ENCODE measurements at places on chromosomes 12 and 14. TPM values are rescaled to one million over a fixed set of nuclear protein-coding genes. Genes with fewer than 3 reads are reported as not detected.

RNASE3 gene
- not detected for total RNA-seq

NUAK1 gene
- total RNA-seq: 72.8 TPM

SLC2A14 gene
- 0.22 TPM for total RNA-seq

ZBTB42 gene
- total RNA-seq: 3.4 TPM

CNTN1 gene
- not detected for total RNA-seq

MSI1 gene
- not detected for total RNA-seq

RNASE1 gene
- 0.98 TPM for total RNA-seq

PTGER2 gene
- 0.11 TPM for total RNA-seq

KRT8 gene
- total RNA-seq: 9.4 TPM

All from dermis lymphatic vessel endothelial cell (primary cell).